CD4-positive, alpha-beta T cell treated with Interleukin-15 for 4 hours (primary cell): ENCODE measurements at places on chromosomes 12 and 14.

DNA sequence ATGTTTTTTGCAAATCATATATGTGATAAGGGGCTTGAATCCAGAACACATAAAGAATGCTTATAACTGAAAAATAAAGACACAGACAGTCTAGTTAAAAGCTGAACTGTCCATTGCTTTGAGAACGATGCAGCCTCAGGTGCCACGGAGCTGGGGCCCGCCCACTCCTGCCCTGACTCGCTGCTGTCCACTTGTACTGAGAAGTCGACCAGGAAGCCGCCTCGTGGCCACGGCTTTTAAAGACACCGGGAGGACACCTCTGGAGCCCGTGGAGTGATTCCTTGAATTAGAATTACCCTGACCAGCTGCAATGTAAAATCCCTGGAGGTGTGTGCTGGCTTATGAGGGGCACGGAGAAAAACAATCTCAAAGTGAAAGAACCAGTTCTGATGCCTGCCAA is 23.9 kb upstream of the TEX22 start:
- DNase-seq: no peak

DNA sequence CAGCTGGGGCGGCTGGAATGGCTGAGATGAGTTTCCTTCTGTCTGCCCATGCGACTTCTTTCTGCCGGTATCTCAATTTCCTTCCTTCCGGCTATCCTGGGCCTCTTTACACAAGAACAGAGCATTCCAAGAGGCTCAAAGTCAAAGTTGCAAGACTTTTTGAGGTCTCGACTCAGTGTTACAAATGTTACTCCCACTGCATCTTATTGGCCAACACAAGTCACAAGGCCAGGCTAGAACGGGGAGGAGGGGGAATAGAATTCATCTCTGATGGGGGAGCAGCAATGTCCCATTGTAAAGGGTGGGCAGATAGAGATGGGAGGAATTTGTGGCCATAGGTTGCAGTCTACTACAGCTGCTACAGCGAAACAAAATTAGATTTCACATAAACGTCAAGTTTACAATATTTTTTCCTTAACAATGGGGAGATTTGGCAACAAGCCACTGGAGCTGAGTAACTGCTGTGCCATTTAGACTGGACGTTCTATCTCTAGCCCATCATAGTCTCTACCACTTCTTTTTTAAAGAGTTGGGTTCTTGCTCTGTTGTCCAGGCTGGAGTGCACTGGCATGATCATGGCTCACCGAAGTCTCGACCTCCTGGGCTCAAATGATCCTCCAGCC is 9.5 kb upstream of the NYNRIN start:
- DNase-seq: no peak

- DNase-seq: peak; percentile 28
Observed at GRCh38 chr12:43776498-43776897, 17.7 kb downstream of the IRAK4 start.

DNA sequence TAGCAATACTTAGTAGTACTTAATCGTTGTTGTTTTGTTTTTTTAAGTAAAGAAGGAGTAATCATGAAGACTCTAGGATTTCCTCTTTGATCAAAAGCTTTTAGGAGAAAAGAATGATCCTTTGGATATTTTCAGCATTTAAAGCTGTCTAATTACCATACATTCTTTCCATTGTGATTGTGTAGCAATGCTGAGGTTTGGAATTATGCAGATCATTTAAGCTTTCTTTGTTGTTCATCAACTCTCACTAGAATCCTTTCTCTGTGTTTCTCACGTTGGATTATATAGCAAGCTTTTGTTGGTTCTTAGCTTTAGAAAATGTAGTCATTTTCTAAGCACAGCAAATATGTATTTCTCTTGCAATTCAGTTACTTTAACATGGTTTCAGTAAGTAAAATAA is 25.8 kb downstream of the CCDC91 start:
- DNase-seq: no peak

- DNase-seq: peak; percentile 48
Observed at GRCh38 chr14:91866061-91866460, 1.3 kb downstream of the TC2N start.

- DNase-seq: peak; percentile 40
Observed at GRCh38 chr14:61661471-61662400, 33.6 kb upstream of the HIF1A start.

- no peak for DNase-seq
Observed at GRCh38 chr14:79275292-79275655, 936.0 kb downstream of the DIO2 start.

DNA sequence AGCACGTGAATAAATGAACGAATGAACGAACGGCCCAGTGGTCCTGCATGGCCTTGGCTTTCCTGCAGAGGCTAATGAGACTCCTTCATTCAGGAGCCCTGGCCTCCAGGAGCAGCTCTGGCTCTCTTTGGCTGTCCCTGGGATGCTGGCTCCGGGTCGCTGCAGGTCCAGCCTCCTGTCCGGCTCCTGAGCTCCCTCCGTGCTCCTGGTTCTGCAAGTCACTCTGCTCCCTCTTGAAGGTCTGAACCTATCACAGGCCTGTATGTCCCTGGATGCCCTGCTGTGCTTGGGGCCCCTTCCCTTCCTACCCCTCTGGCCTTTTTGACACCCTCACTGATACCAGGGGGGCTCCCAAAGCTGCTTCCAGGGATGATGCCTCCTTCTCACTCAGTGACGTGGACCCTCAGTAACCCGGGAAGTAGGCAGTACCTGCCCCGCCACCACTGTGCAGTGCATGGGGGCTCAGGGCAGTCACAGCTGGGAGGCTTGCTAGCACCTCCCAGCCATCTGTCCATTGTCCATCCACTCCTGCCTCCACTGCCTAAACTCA is 133.7 kb upstream of the C14orf180 start:
- DNase-seq: no peak

DNA sequence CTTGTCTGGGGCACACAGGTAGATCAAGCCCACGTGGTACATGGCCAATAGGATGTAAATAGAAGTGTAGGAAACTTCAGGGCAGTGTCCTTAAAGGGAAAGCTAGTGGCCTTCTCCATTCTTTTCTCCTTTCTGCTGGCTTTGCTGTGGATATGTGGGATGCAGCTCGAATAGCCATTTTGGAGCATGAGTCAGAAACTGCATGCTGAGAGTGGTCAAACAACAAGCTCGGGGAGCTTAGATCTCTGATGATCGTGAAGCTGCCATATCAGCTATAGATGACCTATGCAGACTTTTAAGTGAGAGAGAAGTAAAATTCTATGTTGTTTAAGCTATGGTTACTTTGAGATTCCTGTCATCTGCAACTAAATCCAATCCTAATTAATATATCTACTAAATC is 241.3 kb upstream of the DAAM1 start:
- no peak for DNase-seq
